Posterior vena cava (tissue), 2 donors: ENCODE measurements at places on chromosomes 11 and 22.
A peak's percentile ranks its signal among the peaks of the same experiment; 100 is the strongest.

DNA sequence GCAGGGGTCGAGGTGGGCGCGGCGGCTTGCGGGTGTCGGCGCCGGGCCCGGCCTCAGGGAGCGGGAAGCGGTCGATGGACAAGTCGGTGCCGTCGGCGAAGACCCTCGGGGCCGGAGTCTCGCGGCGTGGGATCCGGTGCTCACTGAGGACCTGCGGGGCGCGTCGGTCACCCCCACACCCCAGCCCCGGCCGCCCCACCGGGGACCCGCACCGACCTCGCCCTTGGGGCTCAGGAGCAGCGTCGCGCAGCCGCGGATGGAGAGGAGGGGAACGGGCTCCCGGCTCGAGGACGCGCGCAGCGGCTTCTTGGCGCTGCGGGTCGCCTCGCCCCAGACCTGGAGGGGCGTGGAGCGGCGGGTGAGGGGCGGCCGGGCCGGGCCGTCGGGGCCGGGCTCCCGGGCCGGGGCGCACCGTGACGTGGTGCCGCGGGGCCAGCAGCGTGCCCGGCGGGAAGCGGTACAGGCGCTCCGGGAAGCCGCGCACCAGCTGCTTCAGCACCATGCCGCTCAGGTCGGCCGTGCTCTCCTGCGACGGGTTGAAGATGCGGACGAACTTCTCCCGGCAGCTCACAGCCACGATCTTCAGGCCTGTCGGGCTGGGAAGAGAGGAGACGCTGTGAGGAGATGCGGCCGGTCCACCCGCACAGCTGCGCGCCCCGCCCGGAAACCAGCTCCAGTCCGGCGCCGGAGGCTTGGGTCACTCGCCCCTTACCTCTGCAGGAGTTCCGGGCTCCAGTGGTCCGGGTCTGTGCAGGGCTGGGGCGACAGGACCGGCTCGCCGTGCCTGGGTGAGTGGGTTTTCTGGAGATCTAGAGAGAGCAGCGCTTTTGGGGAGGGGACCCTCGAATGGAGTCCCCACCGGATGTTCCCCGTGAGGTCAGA, 4.5 kb downstream of the LMNTD2 start:
- no peak for DNase-seq

DNA sequence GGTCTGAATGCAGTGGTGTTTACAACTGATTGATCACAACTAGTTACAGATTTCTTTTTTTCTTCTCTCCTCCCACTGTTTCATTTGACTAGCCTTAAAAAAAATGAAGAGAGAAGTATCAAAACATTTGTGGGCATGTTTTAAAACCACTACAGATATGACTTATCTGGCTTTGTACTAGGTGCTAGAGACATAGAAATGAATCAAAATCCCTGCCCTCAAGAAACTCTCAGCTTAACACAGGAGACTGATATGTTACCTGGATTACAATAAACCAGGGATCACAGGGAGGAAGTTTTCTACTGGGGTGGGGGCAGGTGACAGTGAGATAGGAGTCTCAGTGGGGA, 25.2 kb upstream of the CTR9 start:
- DNase-seq: no peak

DNA sequence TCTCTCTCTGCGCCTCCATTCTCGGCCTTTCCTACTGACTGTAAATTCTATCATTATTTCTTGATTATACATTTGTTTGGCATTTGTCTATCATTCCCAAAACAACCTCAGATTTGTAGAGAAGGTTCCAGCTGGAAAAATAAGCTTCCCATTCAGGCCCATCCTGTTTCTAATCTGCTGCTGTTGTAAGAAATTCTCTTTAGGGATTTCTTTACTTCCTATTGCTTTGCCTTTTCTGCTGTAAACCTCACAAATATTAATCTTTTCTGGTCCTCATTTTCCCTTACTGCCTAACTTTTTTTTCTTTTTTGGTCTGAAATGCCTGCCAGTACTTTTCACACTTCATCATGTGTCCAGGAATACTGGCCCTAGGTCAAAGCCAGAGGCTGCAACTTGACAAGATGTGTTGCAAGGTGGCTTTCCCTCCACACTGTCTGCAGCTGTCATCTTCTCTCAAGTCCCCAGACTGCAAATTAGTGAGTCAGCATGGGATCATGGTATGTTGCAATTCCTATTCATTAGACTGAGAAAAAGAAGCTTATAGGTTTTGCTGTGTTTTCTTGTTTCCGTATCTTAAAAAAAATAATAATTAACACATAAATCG, 858.7 kb upstream of the CHORDC1 start:
- DNase-seq: no peak

DNA sequence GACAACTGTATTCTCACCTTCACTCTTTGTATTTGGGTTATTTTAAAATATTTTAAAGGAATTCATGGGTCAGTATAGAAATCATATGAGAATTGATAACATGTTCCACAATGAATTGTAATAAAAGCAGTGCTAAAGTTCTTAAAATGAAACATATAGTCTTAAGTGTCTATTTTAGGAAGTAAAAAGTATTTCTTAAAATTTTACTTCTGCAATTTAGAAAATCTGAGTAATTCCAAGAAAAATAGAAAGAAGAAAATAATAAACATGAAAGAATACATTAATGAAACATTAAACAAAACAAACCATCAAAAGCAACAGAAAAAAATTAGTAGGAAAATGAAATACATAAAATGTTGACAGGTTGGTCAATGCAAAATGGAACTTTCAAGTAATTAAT, 332.4 kb downstream of the ETS1 start:
- DNase-seq: no peak

DNA sequence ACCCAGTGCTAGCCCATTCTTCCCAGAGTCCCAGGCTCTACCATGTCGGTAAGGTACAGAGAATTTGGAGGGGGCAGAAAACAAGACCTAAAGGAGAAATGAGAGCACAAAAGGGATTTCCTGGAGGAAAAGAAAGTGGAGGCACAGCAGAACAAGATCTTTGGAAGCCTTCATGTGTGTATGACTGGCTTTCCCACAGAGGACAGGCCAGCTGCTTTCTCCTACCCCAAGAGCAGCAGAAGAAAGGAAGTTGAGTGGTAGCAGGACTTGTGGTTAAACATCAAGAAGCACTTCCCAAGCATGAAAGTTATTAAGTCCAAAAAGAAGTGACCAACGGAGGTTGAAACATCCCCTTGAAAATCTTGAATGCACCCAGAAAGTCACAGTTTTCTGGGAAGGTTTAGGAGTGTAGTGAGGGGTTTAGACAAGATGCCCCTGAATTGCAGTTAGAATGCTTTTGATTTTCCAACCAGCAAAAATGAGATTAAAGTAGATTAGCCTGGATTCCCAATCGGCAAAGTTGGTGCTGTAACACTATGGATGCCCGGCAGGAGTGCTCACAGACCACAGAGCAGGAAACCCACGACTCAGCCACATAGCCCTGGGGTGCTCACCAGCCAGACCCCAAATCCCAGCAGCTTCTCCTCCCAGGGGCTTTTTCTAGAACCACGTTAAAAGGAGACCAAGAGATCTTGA, 608 bp downstream of the TMPRSS13 start:
- no peak for DNase-seq

- DNase-seq: peak; percentile 65
Observed at GRCh38 chr11:45204761-45205160, 58.3 kb downstream of the PRDM11 start.

- no peak for DNase-seq
Observed at GRCh38 chr11:68008381-68009337, 1.5 kb upstream of the ALDH3B1 start.

- no peak for DNase-seq
Observed at GRCh38 chr11:73001615-73002014, 140.5 kb downstream of the FCHSD2 start.

- no peak for DNase-seq
Observed at GRCh38 chr22:49392247-49392646, 435.4 kb downstream of the BRD1 start.

DNA sequence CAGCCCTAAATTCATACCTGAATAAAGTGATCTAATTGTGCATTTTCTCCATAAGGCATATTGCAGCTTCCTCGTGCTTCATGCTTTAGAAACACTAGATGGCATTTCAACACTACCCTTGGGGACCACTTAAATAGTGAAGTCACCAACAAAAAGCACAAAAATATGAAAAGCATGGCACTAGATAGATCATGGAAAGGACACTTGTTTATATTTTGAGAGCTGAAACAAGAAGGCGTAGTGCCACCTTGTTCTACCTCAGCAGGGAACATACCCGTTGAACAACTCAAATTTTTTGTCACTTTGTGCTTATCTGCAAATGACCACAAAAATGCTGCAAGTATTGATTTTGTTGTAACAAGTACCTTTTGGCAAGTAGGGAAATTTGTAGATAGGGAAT, 8.6 kb downstream of the TBCEL start:
- no peak for DNase-seq

GRCh38 chr22:30874431-30875370, 93.9 kb downstream of the MORC2 start:
- peak; percentile 70 for DNase-seq

DNA sequence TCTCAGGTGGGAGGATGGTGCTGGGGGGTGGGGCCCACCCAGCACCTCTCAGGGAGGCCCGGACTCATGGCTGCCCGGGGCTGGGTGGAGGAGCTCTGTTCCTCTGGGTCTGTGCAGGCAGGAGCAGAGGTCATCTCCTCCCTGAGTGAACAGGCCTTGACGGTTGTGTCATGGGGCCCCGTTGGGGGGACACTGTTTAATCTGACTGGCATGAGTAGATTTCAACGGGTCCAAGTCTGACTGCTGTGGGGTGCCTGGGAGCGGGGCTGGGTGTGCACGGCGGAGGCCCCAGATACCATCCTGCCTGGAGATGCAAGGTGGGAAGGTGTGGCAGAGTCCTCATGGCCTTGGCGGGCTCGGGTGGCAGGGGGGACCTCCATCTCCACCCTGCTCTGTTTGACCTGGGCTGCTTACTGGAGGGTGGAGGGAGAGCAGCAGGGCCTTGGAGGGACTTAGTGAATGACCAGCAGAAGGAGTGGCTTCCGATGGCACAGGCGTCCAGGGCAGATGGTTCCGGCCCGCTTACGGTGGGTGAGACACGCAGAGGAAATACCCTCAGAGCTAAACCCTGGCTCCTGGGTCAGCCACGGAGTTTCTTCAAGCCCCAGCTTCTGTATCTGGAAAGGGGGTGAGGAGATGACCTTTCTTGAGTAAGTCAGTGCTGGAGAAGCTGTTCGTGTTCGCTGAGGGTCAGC, 48.7 kb downstream of the SMIM38 start:
- peak; percentile 75 for DNase-seq

GRCh38 chr11:92224407-92225124, at the start of gene FAT3:
FAT3 (plus strand) TSS chr11:92224818; CDS start chr11:92352113, 127,295 bp downstream.
- DNase-seq: peak; percentile 85

DNA sequence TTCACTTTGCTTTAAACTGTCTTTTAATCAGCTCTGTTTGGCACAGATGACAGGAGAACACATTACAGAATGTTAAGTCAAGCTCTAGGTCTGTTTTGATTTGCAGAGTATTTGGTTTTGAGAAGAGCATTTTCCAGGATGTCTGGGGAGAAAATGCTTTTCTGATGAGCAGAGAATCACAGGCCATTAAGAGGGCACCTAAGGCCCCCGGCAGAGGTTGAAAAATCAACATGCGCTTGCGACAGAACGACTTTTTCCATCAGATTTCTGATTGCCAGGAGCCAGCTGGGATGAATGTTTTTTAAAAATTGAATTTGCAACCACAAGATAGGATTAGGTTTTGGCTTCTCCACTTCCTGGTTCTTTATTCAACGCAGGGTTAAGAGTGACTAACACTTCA, 304.5 kb downstream of the JRKL start:
- no peak for DNase-seq

- DNase-seq: no peak
Observed at GRCh38 chr11:4665424-4665823, 21.6 kb downstream of the OR51E1 start.

DNA sequence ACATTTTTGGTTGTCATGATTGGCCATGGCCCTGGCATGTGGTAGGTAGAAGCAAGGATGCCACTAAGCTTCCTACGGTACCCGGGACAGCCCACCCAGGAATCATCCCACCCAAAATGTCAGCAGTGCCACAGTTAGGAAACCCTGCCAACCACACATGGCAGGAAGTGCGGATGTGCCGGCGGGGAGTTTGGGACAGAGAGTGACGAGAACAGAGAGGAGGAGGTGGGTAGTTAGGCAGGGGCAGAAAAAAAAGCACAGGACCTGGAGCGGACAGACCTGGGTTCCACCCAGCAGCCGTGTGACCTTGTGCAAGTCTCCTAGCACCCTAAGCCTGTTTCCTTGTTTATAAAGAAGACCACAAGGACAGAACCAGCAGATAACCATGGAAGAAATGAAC, 3.3 kb downstream of the SPI1 start:
- DNase-seq: peak; percentile 72

GRCh38 chr11:100705447-100705846, 18.4 kb downstream of the ARHGAP42 start:
- DNase-seq: no peak

- DNase-seq: no peak
Observed at GRCh38 chr22:48198489-48199459, 1436.3 kb downstream of the TBC1D22A start.

DNA sequence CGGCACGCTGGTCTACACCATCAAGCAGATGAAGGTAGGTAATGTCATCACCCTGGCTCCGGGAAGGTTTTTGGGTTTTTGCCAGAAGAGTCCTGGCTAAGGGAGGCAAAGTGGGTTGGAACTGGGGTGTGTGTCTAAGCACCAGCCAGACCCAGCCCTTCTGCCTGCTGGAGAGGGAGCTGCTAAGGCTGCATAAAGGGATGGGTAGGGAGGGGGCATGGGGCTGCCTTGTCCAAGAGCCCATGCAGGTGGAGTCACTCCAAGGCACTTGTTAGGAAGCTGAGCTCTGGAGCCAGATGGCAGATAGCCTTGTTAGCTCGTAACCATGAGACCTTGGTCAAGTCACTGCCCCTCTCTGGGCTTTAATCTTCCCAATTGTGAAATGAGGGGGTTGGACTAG, 48.0 kb downstream of the TIMP3 start:
- no peak for DNase-seq

DNA sequence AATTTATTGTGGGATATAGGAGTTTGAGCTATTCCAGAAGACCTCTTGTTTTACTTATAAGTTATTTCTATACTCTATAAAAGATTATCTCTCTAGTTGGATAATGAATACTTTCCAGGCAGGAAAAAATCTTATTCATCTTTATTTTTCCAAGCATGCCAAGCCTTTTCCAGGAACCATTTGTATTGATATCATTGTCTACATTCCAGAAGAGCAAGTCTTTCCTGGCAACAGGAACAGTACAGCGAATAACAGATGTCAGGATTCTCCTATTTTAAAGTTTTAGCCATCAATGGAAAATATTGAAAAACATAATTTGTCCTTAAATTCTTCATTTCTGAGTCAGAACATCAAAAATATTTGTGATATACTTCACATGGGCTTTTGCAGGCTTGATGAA, 5.2 kb upstream of the NXPE1 start:
- DNase-seq: no peak

- no peak for DNase-seq
Observed at GRCh38 chr11:29458252-29458651, 558.6 kb downstream of the KCNA4 start.

- DNase-seq: no peak
Observed at GRCh38 chr22:39029227-39029626, 8.3 kb downstream of the APOBEC3D start.
